Brain (organoid and tissue), 16 donors: ENCODE measurements at places on chromosomes 11 and 22. TPM values are rescaled to one million over a fixed set of nuclear protein-coding genes. Genes with fewer than 3 reads are reported as not detected.

DNA sequence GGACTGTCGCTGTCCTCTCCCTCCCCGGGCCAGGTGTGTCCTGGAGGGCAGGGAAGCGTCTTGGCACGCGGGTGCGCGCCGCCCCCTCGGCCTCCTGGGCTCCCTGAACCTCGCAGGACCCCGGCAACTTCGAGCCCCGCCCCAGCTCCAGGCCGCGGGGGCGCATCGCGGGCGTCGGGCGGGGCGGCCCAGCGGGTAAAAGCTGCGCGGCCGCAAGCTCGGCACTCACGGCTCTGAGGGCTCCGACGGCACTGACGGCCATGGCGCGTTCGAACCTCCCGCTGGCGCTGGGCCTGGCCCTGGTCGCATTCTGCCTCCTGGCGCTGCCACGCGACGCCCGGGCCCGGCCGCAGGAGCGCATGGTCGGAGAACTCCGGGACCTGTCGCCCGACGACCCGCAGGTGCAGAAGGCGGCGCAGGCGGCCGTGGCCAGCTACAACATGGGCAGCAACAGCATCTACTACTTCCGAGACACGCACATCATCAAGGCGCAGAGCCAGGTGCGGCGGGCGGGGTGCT, at the start of gene CST6:
TSS of gene CST6 (plus strand) at position 224 of the 519 bp plus-strand sequence. CDS start at position 261, 37 bp downstream.
- DNase-seq: no peak

GRCh38 chr11:82233201-82233600, 500.5 kb downstream of the FAM181B start:
- DNase-seq: no peak

The ANKK1 gene
- 0.12 TPM for polyA plus RNA-seq

DNA sequence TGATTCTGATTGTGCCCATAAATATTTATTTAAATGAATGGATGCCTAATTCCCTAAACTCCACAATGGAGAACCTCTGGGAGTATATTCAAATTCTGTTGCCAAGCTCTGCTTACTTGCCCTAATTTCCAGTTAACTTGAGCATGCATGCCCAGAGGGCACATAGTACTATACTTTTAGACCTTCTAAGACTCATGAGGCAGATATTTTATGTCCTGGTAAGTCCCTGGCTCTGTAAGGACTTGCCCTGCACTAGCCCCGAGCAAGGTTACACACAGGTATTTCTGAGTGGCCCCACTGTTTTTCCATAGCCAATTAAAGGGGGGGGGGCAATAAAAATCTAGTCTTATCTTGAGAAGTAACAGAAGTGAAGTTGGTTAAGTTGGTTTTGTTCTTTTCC, 21.1 kb upstream of the CAPRIN1 start:
- DNase-seq: no peak

- peak; percentile 47 for DNase-seq
These were observed 2.2 kb downstream of the DTX4 start for GRCh38 chr11:59173964-59174663.

The YPEL1 gene
- 35.1 TPM for polyA plus RNA-seq

The KCTD14 gene
- polyA plus RNA-seq: 31.0 TPM

GRCh38 chr22:46666577-46667244, 46.5 kb downstream of the GRAMD4 start:
- no peak for DNase-seq

The GLYATL2 gene
- 2.7 TPM for polyA plus RNA-seq

DNA sequence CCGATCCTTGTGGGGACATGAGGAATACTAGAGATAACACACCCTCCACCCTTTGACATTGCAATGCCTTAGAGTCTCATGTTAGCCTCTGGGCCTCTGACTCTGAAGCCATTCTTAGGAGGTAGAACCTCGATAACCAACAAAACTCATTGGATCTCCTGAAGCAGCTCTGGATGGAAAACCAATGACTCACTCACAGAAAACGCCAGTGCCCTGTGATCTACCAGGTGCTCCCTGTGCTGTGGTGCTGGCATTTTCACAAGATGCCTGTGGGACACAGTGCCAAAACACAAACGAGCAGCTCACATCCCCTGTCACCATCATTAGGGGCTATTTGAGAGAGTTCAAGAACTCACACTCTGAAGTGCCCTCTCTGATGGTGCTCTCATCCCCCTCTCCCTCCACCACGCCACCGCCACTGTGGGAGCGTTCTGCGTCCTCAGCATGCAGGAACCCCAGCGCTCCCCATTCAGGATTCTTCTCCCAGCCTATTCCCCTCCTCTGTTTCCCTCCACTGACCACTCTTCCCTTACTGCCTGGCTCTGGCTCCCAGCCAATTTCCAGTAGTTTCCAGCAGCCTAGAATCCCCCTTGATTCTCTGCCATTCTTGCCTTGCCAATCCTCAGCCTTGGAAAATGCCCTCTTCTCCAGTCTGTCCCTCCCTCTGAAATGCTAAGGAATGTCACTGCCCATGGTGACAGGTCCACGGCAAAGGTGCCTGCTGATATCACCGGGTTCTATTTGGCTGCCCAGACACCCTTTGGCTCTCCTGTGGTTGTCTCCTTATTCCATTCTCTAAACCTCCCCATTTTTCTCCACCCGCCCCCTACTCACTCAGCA, 4.7 kb upstream of the POLD4 start:
- DNase-seq: no peak

DNA sequence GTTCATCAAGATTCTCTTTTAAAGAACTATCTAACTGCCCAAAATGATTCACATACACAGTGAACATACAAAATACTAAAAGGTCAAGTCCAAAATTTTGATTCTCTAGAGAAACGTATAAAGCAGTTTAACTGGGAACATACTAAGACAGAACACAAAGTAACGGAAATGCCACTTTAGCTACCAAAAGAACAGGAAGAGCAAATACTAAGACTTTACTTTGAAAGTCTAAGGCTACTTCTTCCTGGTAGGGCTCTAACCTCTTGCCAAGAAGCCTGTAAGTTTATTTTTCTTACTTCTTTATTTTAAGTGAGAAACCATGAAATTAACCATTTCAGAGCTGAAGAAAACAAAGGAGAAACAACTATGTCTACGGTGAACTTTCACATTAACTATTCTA, 6.2 kb downstream of the PICALM start:
- DNase-seq: no peak

- peak; percentile 73 for DNase-seq
These were observed 37.3 kb upstream of the SLC22A12 start for GRCh38 chr11:64553554-64554201.

The FAT3 gene
- 0.85 TPM for polyA plus RNA-seq

DNA sequence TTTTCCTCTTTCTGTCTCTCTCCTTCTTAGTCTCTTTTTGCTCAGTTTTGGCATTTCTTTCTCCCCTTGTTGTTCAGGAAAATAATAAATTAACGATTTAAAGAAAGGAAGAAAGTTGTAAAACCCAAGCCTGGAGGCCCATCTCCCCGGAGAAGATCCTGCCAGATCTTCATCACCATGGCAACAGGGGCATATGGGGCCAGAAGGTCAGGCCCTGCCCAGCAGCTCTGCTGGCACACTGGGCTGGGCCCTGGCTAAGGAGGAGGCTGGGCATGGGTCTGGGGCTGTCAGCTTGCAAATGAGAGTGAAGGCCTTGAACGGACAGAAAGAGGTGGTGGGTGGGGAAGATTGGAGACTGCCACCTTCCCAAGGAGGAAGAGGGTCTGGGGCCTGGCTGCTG, 2.8 kb downstream of the LRRC10B start:
- peak; percentile 51 for DNase-seq

GRCh38 chr11:19713196-19714021, 772 bp downstream of the NAV2 start:
- peak; percentile 50 for DNase-seq

GRCh38 chr11:120316880-120317688, 8.0 kb upstream of the TLCD5 start:
- no peak for DNase-seq

GRCh38 chr11:719214-720016, 13.4 kb downstream of the EPS8L2 start:
- DNase-seq: no peak

The GDPD4 gene
- polyA plus RNA-seq: not detected

- DNase-seq: peak; percentile 84
These were observed 112.7 kb downstream of the SHANK2 start for GRCh38 chr11:71139516-71140205.

DNA sequence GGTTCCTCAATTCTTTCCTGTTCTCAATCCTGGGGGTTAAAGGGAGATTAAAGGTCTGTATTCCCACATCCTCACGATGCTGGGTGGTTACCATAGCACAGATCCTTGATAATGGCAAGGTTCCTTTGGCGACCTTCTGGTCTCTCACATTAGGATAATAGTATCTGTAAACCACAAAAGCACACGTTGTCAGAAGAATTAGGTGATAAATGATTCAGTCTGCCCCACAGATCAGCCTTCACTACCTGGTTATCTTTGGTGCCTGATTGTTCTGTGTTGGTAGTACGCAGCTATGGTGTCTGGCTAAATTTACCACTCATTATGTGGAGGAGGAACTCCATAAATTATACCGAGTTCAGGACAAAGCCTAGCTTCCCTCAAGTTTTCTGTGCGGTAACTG, 78.4 kb downstream of the C2CD3 start:
- DNase-seq: no peak

- DNase-seq: peak; percentile 72
These were observed 76.9 kb downstream of the DSCAML1 start for GRCh38 chr11:117720061-117720511.

DNA sequence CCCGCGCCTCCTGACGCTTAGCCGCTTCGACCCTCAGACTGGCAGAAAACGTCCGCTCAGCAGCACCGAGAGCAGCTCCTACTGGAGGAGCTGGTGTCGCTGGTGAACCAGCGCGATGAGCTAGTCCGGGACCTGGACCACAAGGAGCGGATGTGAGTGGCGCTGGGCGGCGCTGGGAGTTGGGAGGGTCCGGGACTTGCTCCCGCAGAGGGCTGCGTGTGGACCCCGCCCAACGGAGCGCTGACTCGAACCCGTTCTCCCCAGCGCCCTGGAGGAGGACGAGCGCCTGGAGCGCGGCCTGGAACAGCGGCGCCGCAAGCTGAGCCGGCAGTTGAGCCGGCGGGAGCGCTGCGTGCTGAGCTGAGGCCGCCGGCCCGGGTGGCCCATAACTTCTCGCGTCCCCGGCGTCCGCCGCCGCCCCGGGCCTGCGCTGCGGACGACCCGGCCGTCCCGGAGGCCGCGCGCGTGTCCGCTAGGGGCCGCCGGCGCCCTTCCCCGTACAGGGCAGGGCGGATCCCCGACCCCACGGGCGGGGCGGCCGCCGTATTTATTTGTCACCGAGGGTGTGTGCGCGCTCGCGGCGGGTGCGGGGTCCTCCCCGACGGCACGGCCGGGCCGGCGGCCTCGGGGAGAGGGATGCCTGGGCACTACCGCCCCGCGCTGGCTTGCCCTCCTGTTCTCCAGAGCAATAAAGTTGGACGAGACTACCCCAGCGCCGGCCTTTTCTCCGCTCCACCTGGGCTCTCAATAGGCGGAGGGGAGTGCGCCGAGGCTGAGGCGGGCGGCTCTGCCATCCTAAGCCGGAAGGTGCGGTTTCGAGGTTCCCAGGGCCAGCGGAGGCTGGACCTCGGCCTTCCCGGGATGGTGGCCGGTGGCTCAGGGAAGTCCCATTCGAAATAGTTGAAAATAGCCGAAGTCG, 3.4 kb downstream of the KCNK7 start:
- DNase-seq: no peak

GRCh38 chr11:126863294-126863997, 137.1 kb downstream of the KIRREL3 start:
- DNase-seq: no peak

DNA sequence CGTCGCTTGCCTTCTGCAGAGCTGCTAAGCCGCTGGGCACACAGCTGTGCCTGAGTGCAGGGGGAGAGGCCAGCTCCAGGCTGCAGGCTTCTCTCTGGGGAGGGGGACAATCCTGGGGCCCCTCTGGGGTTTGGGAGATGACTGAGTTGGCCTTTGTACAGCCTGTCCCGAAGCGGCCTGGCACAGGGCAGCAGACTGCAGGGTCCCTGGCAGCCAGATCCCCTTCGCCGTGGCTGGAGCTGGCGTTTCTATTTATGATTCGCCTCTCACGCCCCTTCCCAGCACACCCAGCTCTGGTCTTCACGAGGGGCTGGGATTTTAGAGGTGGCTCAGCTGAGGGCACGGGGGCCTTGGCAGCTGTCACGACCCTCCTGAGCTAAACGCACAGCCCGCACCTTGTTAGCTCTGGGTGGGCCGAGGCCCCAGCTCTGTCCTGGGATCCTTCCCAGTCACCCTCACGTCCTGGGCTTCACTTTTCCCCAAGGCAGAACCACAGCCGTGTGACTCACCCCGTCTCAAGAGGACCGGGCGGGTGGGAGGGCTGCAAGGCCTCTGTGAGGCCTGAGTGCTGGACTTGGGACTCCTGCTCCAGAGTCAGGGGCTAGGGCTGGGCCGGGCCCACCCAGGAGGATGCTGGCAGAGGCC, 18.4 kb downstream of the OSBPL5 start:
- DNase-seq: no peak

- DNase-seq: peak; percentile 8
These were observed 102.6 kb downstream of the CSNK2A3 start for GRCh38 chr11:11250470-11250869.

- DNase-seq: peak; percentile 86
These were observed 4.4 kb downstream of the INS start for GRCh38 chr11:2156416-2157182.

DNA sequence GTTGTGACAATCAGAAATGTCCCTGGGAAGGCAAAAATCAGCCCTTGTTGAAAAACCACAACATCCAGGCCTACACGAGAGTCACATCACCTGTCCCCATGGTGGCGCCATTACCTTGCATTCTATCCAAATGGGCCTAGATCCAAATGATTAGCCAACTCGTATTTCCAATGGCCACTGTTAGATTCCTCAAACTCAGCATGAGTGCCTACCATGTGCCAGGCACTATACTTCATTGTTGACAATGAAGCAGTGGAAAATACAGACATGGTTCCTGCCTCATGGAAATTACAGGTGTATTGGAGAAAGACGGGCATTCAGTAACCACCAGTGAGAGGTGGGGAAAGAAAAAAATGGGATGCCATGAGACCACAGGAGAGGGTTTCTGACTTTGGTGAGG, 29.8 kb upstream of the CREB3L1 start:
- DNase-seq: peak; percentile 39

- no peak for DNase-seq
These were observed 47.1 kb upstream of the WNT11 start for GRCh38 chr11:76253416-76253815.

The OR51B4 gene
- not detected for polyA plus RNA-seq

- no peak for DNase-seq
These were observed 117.7 kb upstream of the LMO1 start for GRCh38 chr11:8381343-8381742.

- no peak for DNase-seq
These were observed 123.9 kb downstream of the CTNND1 start for GRCh38 chr11:57885298-57886050.

GRCh38 chr11:69127081-69127850, 28.5 kb upstream of the SMIM38 start:
- DNase-seq: peak; percentile 59
